ENCODE measurements at places on chromosomes 2 and 18.

GRCh38 chr2:241703032-241703604, 1.3 kb downstream of the ING5 start:
- H3K36me3 ChIP-seq, result peaks cover 45% of the 10 kb centered on the region
- H3K4me3 ChIP-seq, result peak overlapping the region; percentile 76
- no peaks in the 10 kb centered on the region for H3K27me3 ChIP-seq
- H3K4me1 ChIP-seq, result peaks cover 34% of the 10 kb centered on the region

GRCh38 chr18:13437796-13438506, 219.4 kb downstream of the LDLRAD4 start:
- H3K36me3 ChIP-seq, result no peaks in the 10 kb centered on the region
- no peaks in the 10 kb centered on the region for H3K27me3 ChIP-seq
- peak; percentile 73 for DNase-seq
- H3K4me1 ChIP-seq, result peaks cover 55% of the 10 kb centered on the region
- H3K4me3 ChIP-seq, result peak overlapping the region; percentile 64

DNA sequence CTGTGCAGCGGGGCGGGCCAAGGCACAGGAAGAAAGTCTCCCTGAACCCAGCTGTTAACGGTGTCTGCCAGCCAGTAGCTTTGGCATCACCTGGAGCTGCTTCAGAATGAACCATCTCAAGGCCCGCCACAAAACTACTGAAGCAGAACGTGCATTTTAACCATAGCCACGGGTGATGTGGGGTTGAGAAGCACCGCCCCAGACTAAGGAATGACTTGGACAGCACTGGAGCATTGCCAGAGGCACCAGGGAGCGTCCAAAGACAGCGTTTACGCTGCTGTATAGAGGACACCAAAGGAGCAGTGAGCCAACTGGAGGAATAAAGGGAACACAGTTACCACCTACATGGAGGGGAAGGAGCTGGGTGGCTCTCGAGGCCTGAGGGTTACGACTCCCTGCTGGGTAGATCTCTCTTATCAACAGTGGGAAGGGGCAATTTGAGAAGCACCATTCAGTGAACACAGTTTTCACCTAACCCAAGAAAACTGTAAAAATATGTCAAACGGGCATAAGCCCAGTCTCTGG, 28.4 kb upstream of the LONRF2 start:
- no peaks in the 10 kb centered on the region for H3K4me1 ChIP-seq
- H3K4me3 ChIP-seq, result no peak overlapping the region
- DNase-seq, result no peak
- peaks cover 15% of the 10 kb centered on the region for H3K27me3 ChIP-seq

DNA sequence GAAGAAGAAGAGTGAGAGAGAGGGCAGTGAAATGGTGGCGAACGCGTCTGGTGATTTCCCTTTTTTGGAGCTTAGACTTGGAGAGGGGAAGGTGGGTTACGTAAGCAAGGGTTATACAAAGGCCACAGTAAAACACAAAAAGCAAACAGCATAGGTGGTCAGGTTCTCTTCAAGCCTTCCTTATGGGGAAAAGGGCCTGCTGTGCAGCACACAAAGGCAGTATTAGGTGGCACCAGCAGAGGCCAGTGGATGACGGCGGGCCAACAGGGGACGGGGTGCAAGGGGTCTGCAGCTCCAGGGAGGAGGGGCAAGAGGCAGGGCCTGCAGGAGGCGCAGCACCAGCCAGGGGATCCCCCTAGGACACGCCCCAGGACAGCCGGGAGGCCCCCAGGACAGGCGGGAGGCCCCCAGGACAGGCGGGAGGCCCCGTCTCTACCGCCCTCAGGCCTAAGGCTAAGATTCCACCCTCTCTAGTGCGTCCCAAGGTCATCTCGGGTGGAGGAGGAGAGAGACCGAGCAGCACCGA, 32.6 kb upstream of the NPC1 start:
- peaks cover 31% of the 10 kb centered on the region for H3K27me3 ChIP-seq
- H3K4me3 ChIP-seq, result peak overlapping the region; percentile 41
- DNase-seq, result peak; percentile 10

DNA sequence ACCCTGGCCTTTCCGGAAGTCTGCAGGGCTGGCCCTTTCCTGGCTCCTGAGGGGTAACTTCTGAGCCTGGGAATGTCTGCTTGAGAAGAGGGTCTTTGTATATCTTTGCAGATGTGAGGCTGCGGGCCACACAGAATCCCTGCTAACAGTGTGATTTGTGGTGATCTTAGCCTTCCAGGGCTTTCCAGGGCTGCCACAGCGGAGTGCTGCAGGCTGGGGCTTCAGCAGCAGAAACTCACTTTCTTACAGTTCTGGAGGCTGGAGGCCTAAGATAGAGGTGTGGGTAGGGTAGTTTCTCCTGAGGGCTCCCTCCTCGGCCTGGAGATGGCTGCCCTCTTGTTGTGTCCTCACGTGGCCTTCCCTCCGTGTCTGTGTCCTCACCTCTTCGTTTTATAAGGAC, 294.7 kb upstream of the HS6ST1 start:
- H3K4me3 ChIP-seq, result no peak overlapping the region
- no peak for DNase-seq
- no peaks in the 10 kb centered on the region for H3K4me1 ChIP-seq
- H3K27me3 ChIP-seq, result peaks cover 3% of the 10 kb centered on the region

DNA sequence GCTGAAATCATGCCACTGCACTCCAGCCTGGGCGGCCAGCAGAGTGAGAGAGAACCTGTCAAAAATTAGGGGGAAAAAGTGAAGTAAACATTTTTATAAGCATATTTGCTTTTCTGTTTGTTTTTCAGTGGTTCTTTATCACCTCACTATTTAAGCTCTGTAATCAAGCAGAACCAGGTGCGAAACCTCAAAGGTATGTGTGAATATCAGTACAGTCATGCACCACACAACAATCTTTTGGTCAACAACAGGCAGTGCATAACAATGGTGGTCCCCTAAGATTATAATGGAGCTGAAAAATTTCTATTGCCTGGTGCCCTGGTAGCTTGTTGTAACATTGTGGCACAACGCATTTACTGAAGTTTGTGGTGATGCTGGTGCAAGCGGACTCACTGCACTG, 167.4 kb upstream of the STON1 start:
- peaks cover 46% of the 10 kb centered on the region for H3K36me3 ChIP-seq
- DNase-seq, result no peak
- H3K4me1 ChIP-seq, result peaks cover 35% of the 10 kb centered on the region
- H3K4me3 ChIP-seq, result no peak overlapping the region

DNA sequence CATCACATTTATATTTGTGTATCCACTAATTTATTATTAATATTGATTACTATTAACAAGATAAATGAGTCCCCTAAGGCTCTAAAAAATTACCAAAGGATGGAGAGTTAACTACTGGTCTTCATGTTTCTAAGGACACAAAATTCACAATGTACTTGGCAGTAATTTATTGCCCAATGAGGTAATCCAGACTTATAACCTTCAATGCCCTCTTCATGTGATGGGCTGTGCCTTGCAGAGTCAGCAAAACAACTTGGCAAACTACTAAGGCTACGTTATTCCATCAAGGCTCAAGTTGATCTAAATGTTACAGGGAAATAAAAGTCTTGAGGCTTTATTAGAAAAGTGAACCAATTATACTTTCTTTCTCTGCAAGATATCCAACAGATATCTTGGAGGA, 804.9 kb upstream of the NXPH2 start:
- DNase-seq, result no peak
- H3K4me3 ChIP-seq, result no peak overlapping the region

GRCh38 chr2:174664084-174664759, 66.6 kb upstream of the WIPF1 start:
- no peaks in the 10 kb centered on the region for H3K36me3 ChIP-seq
- H3K4me3 ChIP-seq, result no peak overlapping the region
- DNase-seq, result no peak
- no peak overlapping the region for H3K27ac ChIP-seq
- peaks cover 42% of the 10 kb centered on the region for H3K4me1 ChIP-seq

- H3K27ac ChIP-seq, result no peak overlapping the region
- no peak overlapping the region for H3K4me3 ChIP-seq
- H3K36me3 ChIP-seq, result peaks cover 25% of the 10 kb centered on the region
- H3K27me3 ChIP-seq, result no peaks in the 10 kb centered on the region
- peak; percentile 7 for DNase-seq
- no peaks in the 10 kb centered on the region for H3K4me1 ChIP-seq
These were observed 128.5 kb downstream of the STK39 start for GRCh38 chr2:168118733-168119514.

DNA sequence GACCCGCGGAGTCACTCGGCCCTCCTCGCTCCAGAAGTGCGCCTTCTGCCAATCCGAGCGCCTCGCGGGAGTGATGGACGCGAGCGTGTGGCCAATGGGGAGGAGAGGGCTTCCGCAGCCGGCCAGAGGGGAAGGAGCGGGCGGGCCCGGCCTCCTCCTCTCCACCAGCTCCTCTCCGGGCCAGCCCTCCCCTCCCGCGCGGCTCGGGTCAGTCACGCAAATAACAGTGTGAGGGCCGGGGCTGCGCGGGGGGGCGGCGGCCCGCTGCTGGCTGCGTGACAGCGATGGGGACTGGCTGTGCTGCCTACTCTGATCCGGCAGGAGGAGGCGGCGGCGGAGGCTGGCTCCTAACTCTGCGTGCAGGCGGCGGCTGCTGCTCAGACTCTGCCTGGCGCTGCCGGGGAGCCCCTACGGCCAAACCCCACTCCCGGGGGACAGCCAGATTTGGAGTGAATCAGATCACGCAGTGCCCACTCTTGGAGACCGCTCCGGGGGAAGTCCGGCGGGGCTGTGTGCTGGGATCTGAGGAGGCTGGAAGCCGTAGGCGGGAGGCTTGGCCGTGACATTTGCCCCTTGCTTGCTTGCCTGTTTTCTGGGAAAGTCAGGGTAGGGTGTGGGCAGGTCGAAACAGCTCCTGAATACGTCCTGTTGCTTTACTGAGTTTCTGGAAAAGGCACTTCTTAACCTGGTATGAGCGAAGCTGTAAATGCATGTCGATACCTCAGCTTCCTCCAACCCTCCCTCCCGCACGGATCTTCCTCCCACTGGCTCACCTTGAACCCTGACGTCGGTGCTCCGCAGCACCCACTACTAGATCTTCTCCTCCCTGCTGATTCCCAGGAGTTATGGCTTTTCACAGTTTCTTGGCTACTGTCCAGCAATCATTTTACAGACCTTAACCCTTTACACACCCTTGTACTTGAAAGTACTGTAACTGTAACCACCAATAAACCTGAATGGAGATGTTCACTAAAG, 97.9 kb upstream of the SERTAD2 start:
- peaks cover 28% of the 10 kb centered on the region for H3K4me1 ChIP-seq
- peaks cover 3% of the 10 kb centered on the region for H3K36me3 ChIP-seq
- peak overlapping the region; percentile 97 for H3K27ac ChIP-seq
- peak; percentile 60 for DNase-seq
- no peaks in the 10 kb centered on the region for H3K27me3 ChIP-seq
- peak overlapping the region; percentile 93 for H3K4me3 ChIP-seq

DNA sequence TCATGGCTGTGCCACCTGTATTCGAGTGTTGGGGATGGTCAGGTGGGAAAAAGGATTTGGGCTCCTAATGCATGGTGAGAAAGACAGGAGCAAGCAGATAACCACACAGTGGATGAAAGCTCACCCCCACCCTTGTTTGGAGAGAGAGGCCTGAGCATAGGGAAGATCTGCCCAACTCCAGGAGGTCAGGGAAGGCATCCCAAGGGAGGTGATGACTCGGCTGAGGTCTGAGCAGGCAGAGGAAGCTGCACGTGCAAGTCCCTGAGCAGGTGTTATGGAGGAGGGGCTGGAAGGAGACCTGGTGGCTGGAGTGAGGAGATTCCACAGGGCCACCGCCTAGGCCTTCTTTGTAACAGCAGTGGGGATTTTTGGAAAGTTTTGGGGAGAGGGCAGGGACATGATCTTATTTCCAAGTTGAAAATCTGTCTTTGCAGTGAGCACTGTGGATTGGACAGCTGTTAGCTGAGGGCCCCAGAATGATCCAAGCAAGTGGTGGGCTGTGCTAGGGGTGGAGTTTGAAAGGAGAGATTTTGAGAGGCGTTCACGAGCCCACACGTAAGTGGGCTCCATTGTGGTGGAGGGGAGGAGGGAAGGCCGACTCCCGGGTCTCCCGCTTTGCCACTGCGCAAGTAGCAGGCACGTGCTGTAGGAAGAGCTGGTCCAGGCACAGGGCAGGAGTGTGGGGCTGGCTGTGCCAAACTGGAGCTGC, 228.5 kb downstream of the GLI2 start:
- no peak for DNase-seq
- H3K27ac ChIP-seq, result no peak overlapping the region
- no peaks in the 10 kb centered on the region for H3K4me1 ChIP-seq
- no peak overlapping the region for H3K4me3 ChIP-seq

- DNase-seq, result no peak
- no peak overlapping the region for H3K27ac ChIP-seq
- no peak overlapping the region for H3K4me3 ChIP-seq
- peaks cover 9% of the 10 kb centered on the region for H3K27me3 ChIP-seq
These were observed 5.7 kb downstream of the PARD3B start for GRCh38 chr2:204550751-204551511.

GRCh38 chr2:100539221-100539620, 23.6 kb upstream of the PDCL3 start:
- H3K4me3 ChIP-seq, result no peak overlapping the region
- no peaks in the 10 kb centered on the region for H3K36me3 ChIP-seq
- no peak for DNase-seq
- H3K4me1 ChIP-seq, result no peaks in the 10 kb centered on the region
- H3K27me3 ChIP-seq, result no peaks in the 10 kb centered on the region

DNA sequence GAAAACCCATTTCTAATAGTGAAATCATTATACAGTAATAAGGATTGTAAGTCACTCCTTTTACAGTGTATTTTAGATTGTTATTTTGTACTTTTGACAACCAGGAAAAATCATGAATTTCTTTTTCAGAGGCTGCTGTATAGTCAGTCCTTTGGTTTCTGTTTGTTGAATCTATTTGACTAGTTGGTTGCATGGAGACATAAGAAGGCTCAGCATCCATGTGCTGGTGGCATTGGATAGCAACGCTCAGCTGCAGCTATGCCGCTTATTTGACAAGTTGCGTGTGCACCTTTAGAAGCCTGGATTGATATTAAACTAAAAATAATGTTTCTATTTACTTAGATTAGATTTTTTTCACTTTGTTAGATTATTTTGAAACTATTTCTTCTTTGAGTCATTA, 254.1 kb upstream of the SYT4 start:
- no peaks in the 10 kb centered on the region for H3K4me1 ChIP-seq
- no peak overlapping the region for H3K27ac ChIP-seq
- H3K27me3 ChIP-seq, result no peaks in the 10 kb centered on the region
- no peak overlapping the region for H3K4me3 ChIP-seq
- DNase-seq, result no peak
- H3K36me3 ChIP-seq, result no peaks in the 10 kb centered on the region

DNA sequence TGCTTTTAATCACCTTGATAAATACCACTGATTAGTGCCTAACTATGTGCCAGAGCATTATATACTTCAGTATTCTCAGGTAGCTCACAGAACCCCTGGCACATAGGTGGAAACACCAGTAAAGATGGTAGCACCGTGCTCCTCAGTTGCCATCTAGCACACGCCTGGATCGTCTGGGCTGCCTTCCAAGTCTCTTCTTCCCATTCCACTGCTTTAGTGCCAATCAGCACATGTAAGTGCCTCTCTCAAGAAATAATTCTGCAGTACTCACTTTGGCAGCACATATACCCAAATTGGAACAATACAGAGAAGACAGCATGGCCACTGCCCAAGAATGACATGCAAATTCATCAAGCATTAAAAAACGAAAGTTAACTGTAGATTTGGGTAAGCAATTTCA, 13.0 kb downstream of the POLR2D start:
- no peak overlapping the region for H3K4me3 ChIP-seq
- H3K27me3 ChIP-seq, result no peaks in the 10 kb centered on the region
- H3K27ac ChIP-seq, result no peak overlapping the region

GRCh38 chr18:62933261-62933887, 218.0 kb downstream of the PHLPP1 start:
- DNase-seq, result no peak
- no peak overlapping the region for H3K27ac ChIP-seq
- no peak overlapping the region for H3K4me3 ChIP-seq
- H3K4me1 ChIP-seq, result peaks cover 3% of the 10 kb centered on the region

- H3K4me3 ChIP-seq, result no peak overlapping the region
- no peaks in the 10 kb centered on the region for H3K27me3 ChIP-seq
- H3K4me1 ChIP-seq, result no peaks in the 10 kb centered on the region
- DNase-seq, result no peak
- H3K27ac ChIP-seq, result no peak overlapping the region
These were observed 636.2 kb downstream of the EPHA4 start for GRCh38 chr2:220935789-220936321.
